ENCODE measurements at places on chromosomes 13 and 19. TPM values are rescaled to one million over a fixed set of nuclear protein-coding genes. Genes with fewer than 3 reads are reported as not detected.

ZNF534 gene
- not detected for total RNA-seq

CYP2A7 gene
- total RNA-seq: not detected

NAPSA gene
- total RNA-seq: 0.85 TPM

ZNF724 gene
- 0.63 TPM for total RNA-seq

C19orf18 gene
- total RNA-seq: not detected

C1QTNF9B gene
- total RNA-seq: not detected

ASF1B gene
- 30.7 TPM for total RNA-seq

MCEMP1 gene
- total RNA-seq: not detected

LILRA1 gene
- total RNA-seq: not detected

GSX1 gene
- total RNA-seq: not detected

PRR19 gene
- 3.7 TPM for total RNA-seq

ZNF546 gene
- total RNA-seq: 2.0 TPM

KLHL1 gene
- total RNA-seq: not detected

CLEC17A gene
- not detected for total RNA-seq

OR7D2 gene
- 0.02 TPM for total RNA-seq

KIR3DL2 gene
- not detected for total RNA-seq

ANKRD24 gene
- 0.18 TPM for total RNA-seq

ARID3A gene
- total RNA-seq: 5.6 TPM

C19orf67 gene
- total RNA-seq: not detected

NEK3 gene
- 6.4 TPM for total RNA-seq

NRTN gene
- total RNA-seq: 1.6 TPM

MZF1 gene
- total RNA-seq: 8.8 TPM

OXGR1 gene
- not detected for total RNA-seq

PSG6 gene
- 0.11 TPM for total RNA-seq

ZNF225 gene
- 2.6 TPM for total RNA-seq

DCT gene
- total RNA-seq: not detected

CPAMD8 gene
- not detected for total RNA-seq

SYNGR4 gene
- 3.0 TPM for total RNA-seq

OR7C1 gene
- total RNA-seq: not detected

Data from A549 treated with AZD2906 at 1 μM for 4 hours (cell line).